Stimulated activated CD8-positive, alpha-beta memory T cell treated with anti-CD3 and anti-CD28 coated beads, Interleukin-12 subunit alpha, Interleukin-12 subunit beta, amount 100 ng/mL, for 1 hour (primary cell): ENCODE measurements at places on chromosomes 2 and 18.

DNA sequence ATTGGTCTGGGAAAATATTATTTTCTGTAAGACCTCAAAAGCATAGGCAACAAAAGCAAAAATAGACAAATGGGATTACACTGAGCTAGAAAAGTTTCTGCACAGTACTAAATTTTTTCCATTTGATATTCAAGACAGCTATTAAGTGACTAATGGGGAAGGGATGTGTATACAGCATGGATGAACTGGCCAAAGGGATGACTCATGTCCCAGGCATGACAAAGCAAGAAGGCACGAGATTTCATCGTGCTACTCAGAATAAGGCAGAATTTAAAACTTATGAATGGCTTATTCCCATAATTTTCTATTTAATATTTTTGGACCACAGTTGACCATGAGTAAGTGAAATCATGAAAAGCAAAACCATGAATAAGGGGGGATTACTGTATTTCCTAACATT, 1250.1 kb upstream of the GYPC start:
- DNase-seq, result no peak

DNA sequence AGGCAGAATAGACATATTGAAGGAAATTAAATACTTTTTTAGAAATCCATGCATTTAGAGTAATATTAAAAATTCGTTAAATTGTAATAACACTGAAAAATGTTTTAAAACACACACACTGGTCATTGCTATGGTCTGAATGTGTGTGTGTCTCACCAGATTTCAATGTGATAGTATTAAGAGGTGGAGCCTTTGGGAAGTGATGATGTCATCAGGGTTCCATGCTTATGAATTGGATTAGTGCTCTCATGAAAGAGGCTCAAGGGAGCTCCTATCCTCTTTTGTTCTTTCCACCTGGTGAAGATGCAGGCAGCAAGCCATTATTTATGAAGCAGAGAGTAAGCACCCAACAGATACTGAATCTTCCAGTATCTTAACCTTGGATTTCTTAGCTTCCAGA, 441.8 kb downstream of the CDH2 start:
- no peak for DNase-seq

GRCh38 chr2:149224543-149224942, 105.8 kb upstream of the LYPD6 start:
- no peak for DNase-seq

GRCh38 chr2:31729442-31730092, 148.8 kb upstream of the SRD5A2 start:
- DNase-seq, result no peak

- DNase-seq, result no peak
Observed at GRCh38 chr2:173288561-173288960, 66.1 kb upstream of the CDCA7 start.

DNA sequence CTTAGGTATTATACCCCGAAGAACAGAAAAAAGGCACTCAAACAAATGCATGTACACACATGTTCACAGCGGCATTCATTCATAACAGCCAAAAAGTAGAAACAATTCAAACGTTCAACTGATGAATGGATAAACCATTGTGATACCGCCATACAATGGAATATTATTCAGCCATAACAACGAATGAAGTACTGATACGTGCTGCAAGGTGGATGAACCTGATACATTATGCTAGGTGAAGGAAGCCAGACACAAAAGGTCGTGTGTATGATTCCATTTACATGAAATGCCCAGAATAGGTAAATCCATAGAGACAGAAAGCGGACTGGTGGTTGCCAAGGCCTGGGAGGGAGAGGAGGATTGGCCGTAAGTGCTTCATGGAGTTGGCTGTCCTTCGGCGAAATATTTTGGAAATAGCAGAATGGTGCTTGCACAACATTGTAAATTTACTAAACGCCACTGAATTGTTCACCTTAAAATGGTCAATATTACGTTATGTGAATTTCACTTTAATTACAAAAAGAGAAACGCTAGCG, 750 bp upstream of the RMP24 start:
- DNase-seq, result no peak

GRCh38 chr2:25297738-25298137, 44.0 kb downstream of the DNMT3A start:
- no peak for DNase-seq

DNA sequence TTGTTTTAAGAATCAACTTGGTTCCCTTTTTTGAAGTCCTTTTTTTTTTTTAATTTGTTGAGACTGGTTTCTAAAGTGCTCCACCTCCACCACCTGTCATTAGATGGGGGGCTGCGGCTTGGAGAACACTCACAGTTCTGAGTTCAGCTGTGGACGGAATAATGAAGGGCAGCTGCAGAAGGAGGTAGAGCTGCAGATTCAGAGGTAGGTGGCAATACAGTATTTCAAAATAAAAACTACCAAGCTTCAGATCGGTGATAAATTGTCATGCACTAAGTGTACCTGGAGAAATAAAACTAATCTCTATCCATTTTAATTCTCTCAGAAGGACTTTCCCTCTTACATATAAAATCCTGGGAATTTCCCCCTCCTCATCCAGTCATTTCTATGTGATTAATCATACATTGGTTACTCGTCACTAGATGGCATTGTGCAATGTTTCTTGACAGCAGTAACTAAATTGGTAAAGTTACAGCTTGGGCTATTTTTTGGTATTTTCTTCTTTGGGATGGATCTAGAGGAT, 81.1 kb upstream of the SLC39A10 start:
- DNase-seq, result no peak

DNA sequence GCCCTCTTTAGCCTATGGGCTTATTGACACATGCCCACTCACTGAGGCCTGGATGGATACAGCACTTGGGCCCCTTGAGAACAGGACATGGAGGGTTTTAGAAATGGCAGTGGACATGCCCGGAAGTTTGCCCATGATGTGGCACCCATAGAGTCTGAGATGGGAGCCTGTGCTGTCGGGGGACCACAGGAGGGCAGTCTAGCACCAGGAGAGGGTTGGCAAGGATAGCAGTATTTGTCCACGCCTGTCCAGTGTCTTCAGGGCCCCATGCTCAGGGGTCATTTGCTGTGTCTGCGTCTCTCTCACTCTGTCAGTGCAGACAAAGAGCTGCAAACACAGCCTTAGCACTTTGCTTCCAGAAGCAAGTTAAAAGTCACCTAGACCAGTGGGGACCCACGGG, 48.7 kb downstream of the IL1RL2 start:
- no peak for DNase-seq

DNA sequence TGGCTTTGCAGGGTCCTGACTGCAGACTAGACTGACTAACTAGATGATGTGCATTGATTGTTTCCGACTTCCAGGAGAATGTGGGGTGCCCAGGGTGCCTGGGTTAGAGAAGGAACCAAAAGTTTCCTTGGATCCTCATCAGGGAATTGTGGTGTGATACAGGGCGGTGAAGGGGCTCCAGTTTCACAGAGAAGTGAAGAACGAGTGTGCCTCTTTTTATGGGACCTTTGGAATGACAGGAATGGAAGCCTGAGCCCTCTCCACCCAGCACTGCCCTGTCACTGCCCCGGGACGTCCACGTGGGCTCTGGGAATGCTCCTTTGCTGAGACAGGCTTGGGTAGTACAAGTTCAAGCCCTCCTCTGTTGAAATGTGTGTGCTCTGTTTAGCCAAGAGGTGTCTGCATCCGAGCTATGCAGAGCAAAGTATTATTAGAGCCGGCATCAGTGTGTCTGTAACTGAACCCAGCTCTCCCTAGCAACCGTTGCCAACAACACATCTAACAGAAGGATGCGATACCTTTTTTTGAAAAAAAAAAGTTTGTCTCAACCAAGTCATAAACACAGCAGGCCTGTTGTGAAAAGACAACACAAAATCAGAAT, 183.6 kb downstream of the SMAD7 start:
- DNase-seq, result no peak

DNA sequence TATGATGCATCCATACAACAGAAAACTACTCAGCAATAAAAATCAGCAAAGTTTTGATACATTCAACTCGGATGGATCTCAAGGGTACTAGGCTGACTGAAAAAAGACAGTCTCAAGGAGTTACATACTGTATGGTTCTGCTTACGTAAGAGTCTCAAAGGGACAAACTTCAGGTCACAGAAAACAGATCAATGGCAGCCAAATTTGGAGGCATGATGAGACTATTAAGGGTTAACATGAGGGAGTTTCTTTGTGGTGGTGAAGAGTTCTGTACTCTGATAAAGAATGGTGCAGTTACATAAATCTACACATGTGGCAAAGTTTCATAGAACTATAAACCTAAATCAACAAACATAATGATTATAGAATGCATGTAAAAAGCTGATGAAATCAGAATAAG, 81.4 kb downstream of the COBLL1 start:
- DNase-seq, result no peak
